ENCODE measurements at places on chromosomes 1 and 21. TPM values are rescaled to one million over a fixed set of nuclear protein-coding genes. Genes with fewer than 3 reads are reported as not detected.
A peak's percentile ranks its signal among the peaks of the same experiment; 100 is the strongest.

RGS8 gene
- not detected for total RNA-seq

DNA sequence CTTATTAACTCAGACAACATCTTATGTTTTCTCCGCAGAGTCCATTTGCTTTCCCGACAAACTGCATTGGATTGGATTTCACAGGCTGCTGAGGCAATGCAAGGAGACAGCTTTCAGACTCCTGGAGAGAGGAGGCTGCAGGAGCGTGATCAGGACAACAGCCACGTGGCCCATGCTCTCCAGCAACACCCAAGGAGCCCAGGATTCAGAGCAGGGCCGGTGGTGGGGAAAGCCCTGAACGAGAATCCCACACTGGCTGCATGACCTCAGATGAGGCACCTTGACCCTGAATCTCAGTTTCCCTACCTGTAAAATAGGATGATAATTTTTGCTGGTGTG, 78.3 kb upstream of the NFASC start:
- DNase-seq, result no peak

DNA sequence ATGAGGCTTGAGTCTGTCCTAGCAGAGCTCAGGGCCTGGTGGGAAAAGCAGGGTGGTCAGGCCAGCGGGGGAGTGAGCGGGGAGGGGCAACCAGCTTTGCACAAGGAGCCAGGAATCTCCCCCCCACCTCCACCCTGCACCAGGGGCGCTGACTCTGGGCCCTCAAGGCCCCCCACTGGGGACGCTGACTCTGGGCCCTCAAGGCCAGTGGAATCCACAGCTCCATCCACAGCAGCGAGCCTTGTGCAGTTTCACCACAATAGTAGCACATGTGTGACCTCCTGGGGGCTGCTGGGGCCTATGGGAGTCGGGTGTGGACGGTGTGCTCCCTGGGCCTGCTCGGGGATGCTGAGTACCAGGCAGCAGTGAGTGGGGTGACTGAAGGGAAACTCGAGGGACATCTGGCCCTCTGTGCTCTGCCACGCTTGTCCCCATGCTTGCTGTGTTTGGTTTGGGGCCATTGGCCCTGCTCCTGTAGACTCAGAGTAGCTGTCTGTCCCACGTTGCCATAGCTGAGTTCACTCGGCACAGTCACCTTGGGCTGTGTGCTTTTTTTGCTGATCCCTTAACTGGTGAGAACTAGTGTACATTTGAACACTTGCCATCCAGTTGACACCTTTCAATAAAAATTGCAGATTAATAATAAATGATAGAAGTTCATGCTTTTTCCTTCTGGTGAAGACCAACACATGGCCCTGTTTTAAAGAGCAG, 89.2 kb downstream of the ADARB1 start:
- DNase-seq, result no peak

DNA sequence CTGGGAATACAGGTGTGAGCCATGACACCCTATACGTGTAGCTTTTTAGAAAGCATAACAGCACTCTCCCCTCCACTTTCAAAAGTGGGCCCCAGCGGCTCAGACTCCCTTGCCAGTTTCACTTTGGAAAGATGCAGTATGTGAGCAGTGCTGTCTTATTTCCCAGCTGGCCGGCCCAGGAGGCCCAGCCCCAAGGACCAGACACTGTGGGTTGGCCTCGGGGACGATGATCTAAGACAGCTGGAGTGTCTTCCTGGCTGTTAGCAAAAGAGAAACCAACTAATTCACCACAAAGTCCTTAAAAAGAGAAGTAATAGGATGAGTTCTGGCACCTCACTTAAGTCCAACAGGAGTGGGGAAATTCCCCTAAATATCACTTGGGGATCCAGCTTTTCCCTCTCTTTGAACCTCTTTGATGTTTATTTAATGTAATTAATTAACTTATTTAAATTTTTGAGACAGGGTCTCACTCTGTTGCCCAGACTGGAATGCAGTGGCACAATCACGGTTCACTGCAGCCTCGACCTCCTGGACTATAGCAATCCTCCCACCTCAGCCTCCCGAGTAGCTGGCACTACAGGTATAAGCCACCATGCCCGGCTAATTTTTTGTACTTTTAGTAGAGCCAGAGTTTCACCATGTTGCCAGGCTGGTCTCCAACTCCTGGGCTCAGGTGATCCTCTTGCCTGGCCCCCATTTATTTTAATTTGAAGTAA, 17.6 kb upstream of the CLIC4 start:
- no peak for DNase-seq

- DNase-seq, result no peak
These were observed 229.9 kb downstream of the TTLL7 start for GRCh38 chr1:83769072-83769471.

- peak; percentile 13 for DNase-seq
These were observed 27.0 kb upstream of the DYRK1A start for GRCh38 chr21:37339552-37339939.

DNA sequence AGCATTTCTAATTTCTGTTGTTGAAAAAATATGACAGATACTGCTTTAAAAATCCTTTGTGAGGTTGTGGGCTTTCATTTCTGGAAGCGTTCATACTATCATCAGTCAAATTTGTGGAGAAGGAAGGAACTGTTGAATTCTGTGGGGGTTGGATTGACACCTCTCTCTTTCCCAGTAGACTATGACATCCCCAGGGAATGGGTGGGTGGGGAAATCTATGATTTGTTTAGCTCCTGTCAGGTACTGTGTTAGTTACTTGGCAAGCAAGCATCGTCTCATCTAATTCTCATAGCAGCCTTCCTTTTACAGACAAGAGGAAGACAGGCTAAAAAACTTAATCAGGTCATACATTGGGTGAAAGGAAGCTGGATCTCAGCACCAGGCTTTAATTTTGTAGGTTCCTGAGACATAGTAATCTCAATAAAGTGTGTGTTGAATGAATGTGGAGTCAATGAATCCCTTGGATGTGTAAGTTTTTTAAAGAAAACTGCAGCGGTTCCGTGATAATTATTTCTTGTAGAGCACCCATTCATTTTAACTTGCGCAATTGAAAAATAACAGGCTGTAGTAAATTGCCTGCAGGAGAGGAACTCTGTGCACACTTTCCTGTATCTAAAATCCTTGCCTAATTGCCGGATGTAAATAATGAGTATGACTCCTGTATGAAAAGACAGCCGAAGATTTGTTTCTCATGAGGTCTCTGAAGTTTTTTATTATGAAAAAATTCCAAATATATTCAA, 60.6 kb downstream of the MYOM3 start:
- no peak for DNase-seq

GRCh38 chr1:102595106-102595505, 513.2 kb downstream of the COL11A1 start:
- no peak for DNase-seq

GRCh38 chr1:169146576-169147214, 40.2 kb downstream of the ATP1B1 start:
- no peak for DNase-seq

ACKR1 gene
- not detected for total RNA-seq

- DNase-seq, result no peak
These were observed 26.3 kb downstream of the ADAMTS1 start for GRCh38 chr21:26818906-26819305.

RBM11 gene
- not detected for total RNA-seq

GRCh38 chr1:229203030-229203751, 67.7 kb upstream of the RAB4A start:
- no peak for DNase-seq

DNA sequence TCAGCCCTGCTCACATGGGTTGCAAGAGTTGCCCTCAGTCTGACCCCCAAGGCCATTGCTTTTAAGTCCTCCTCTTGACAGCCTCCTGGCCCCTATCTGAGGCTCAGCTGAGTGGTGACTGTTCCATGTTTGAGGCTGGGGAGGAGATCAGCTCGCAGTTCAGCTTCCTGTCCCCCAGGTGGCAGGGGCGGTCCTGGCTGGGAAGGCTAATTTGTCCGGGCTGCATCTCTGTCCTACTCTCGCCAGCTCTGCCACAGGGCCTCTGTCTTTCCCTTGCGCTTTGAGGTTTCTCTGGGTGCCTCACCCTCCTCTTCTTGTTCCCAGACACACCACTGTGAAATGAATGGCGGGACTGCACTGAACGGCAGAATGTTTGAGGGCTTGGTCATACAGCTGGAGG, 157.3 kb downstream of the KCNJ6 start:
- no peak for DNase-seq

DNA sequence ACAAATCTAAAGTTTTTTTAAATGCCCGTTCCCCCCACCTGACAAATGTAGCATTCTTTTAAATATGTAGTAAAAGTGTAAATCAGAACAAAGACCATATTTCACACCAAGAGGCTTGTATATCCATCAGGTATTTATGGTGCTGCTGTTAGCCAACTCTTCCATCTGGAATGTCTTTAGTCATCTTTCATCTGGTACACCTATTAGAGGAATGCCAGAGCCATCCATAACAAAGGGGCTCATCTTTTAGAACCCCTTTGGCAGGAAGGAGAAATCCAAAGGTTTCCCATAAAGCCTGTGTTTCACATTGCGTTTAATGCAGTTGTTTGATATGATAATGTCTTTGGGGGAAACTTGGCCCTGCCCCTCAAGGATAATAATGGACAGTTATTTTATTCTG, 79.3 kb upstream of the C1orf87 start:
- DNase-seq, result no peak

RIMS3 gene
- 0.38 TPM for total RNA-seq

FLG gene
- total RNA-seq, result not detected

SPRR4 gene
- total RNA-seq, result not detected

SPRR1B gene
- not detected for total RNA-seq

- peak; percentile 6 for DNase-seq
These were observed 838.2 kb upstream of the B3GALT2 start for GRCh38 chr1:194024659-194025058.

DNA sequence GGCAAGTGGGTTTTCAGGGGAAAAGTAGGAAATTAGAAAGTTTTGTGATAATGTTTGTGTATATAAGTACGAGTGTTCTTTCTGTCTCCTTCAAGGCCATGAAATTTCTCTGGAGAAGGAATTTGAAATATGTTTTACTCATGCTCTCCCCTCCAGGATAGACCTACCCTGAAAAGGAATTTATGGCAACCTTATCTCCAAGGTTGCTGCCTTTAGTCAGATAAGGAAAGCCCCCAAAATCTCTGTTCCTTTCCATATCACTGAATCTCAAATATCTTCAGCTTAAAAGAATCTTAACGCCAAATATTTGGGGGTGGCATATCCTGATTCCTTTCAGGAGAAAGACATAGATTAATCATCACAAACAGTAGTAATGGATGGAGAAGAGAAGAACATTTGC, 499 bp upstream of the C4BPB start:
- no peak for DNase-seq

- no peak for DNase-seq
These were observed 39.9 kb upstream of the HMGN1 start for GRCh38 chr21:39388811-39389155.

APOBEC4 gene
- not detected for total RNA-seq

- no peak for DNase-seq
These were observed at the start of gene PTGFRN for GRCh38 chr1:116909512-116910378. Gene PTGFRN, plus strand, starts transcription at chr1:116909916. Its CDS starts 288 bp downstream, at chr1:116910204.

MX2 gene
- total RNA-seq, result 0.51 TPM
